NCI-H82 (cell line): ENCODE measurements at places on chromosomes 16 and 17.

- DNase-seq, result peak; percentile 91
These were observed 41.7 kb downstream of the HEATR6 start for GRCh38 chr17:60036796-60037677.

- DNase-seq, result no peak
These were observed 48.7 kb downstream of the SF3B3 start for GRCh38 chr16:70572050-70572925.

DNA sequence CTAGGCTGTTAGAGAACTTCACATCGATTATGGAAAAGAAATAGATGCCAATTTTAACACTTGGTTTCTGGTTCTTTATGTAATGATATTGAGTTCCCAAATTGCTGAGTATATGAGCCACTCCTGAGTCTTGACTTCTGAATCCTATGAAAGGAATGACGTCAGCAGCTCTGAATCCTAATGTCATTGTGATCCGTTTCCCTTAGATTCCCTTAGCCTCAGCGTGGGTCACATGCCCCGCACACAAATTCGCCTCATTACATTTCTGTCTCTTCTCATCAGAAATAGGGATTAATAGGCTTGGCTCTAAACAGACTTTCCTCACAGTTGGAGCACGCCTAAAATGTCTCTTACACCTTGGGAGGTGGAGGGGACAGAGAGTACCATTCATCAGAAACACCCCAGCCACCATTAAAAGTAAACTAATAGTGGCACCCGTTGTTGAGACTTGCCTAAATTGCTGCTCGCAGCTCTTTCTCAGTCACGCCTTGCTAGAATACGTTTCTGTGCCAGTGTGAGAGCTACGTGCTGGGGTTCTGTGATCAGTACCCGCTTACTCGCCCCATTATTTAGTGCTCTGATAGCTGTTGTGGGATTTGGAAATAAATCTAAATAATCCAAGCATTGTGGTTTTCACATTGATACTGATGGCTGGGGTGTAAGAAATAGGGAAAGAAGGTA lies 7.1 kb downstream of the MRM3 start:
- DNase-seq, result no peak

- no peak for DNase-seq
These were observed 8.1 kb upstream of the ATXN7L3 start for GRCh38 chr17:44207743-44208142.

- DNase-seq, result no peak
These were observed 12.9 kb downstream of the GRB2 start for GRCh38 chr17:75392559-75392958.

DNA sequence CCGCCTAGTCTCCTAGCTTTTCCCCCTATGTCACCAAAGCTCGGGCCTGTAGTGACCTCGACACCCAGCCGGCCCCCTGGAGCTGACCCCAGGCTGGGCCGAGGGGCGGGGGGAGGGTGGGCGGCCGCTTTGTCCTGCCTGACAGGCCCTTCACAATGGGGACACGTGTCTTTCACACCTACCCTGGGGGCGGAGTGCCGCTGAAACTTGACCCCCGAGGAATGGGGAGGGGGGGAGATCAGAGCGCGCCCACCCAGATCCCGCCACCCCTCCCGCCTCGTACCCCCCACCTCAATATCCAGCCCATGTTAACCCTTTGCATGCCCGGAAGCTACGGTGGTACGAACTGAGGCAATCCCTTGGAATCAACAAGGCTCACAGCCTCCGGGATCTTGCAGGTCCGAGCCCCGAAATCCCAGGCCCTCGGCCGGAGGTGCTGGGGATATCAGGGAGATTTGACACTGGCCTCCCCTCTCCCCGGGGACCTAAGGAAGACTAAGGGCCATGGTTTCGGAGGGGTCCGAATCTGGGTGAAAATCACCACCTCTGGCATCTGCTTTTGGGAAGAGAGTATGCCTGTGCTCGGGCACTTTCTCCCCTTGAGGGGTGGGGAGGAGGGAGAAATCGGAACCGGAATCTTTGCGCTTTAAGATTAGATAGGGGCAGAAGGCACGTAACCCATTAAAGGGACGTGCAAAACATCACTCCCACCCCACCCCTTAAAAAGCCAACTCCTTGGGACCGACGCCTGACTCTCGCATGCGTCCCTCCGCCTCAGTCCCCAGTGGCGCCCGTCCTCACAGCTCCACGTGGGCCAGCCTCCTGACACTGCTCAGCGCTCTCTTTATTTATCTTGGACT lies 2.6 kb downstream of the NOG start:
- peak; percentile 97 for DNase-seq

- no peak for DNase-seq
These were observed 4.9 kb downstream of the CHD9 start for GRCh38 chr16:53059672-53060071.

- DNase-seq, result no peak
These were observed 63.1 kb upstream of the BCO1 start for GRCh38 chr16:81175325-81175891.
